ENCODE measurements at places on chromosomes 2 and 18. TPM values are rescaled to one million over a fixed set of nuclear protein-coding genes. Genes with fewer than 3 reads are reported as not detected.

The AP1S3 gene
- 0.81 TPM for total RNA-seq

The FAM168B gene
- total RNA-seq = 88.1 TPM

The SPIRE1 gene
- 7.0 TPM for total RNA-seq

The SH3RF3 gene
- 0.54 TPM for total RNA-seq

The TMEM178A gene
- total RNA-seq = 0.81 TPM

The PROKR1 gene
- total RNA-seq = under 0.01 TPM

The SIX3 gene
- not detected for total RNA-seq

The TRIP12 gene
- 78.6 TPM for total RNA-seq

The CDH7 gene
- total RNA-seq = 1.3 TPM

The LYPD6 gene
- total RNA-seq = 0.27 TPM

The CHRNG gene
- total RNA-seq = not detected

The PDIA6 gene
- total RNA-seq = 60.1 TPM

The SATB2 gene
- not detected for total RNA-seq

Measured in hematopoietic multipotent progenitor cell (in vitro differentiated cells).